ENCODE measurements at places on chromosomes 6 and 20.
A peak's percentile ranks its signal among the peaks of the same experiment; 100 is the strongest.

GRCh38 chr20:37797669-37798175, 103.9 kb downstream of the CTNNBL1 start:
- no peak for DNase-seq

- no peak for DNase-seq
Observed at GRCh38 chr6:107862383-107862782, 38.3 kb upstream of the SCML4 start.

- no peak for DNase-seq
Observed at GRCh38 chr6:53717566-53717965, 52.0 kb upstream of the KLHL31 start.

DNA sequence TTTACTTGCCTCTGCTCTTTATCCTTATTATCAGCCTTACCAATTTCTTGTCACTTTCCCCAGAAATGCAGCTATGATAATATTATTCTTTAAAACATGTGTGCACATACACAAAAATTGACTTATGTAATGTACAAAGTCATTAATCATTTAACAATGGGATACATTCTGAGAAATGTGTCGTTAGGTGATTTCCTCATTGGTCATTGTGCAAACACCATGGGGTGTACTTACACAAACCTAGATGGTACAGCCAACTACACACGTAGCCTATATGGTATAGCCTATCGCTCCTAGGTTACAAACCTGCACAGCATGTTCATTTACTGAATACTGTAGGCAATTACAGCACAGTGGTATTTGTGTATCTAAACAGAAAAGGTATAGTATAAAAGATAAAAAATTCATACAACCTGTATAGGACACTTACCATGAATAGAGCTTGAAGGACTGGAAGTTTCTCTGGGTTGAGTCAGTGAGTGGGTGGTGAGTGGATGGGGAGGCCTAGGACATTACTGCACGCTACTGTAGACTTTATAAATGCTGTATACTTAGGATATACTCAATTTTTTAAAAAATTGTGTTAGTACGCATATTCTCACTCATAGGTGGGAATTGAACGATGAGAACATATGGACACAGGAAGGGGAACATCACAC, 56.9 kb downstream of the HIVEP1 start:
- DNase-seq = no peak

DNA sequence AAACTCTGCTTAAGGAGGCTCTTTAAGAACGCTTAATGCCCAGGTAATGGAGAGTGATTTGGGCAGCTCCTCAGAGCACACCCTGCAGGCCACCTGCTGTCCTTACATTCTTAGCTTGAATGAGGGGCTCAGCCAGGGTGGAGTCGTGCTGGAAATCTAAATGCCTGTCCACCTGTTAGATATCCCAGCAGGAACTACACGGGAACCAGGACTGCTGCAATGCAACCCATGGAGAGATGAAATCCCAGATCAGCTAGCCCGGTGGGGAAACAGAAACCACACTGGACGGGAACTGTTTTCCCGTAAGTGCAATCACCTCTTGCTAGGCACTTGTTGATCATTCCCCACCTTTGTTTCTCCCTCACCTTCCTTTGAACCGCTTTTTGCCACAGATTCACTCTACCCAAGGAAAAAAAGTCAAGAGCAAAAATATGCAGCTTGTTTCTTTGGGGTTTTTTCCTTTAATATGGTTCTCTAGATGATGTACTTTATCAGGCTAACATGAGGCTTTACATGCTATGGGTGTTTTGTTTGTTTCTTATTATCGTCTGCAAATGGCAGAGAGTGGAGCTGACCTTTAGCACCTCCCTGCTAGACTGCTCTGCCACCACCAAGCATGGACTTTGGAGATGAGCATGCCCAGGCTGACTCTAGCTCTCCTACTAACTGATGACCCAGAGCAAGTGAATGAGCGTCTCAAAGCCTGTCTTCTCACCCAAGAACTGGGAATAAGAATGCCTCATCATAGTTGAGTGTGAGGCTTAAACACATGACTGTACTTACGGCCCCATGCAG, 125.9 kb upstream of the TNFAIP3 start:
- DNase-seq = no peak

DNA sequence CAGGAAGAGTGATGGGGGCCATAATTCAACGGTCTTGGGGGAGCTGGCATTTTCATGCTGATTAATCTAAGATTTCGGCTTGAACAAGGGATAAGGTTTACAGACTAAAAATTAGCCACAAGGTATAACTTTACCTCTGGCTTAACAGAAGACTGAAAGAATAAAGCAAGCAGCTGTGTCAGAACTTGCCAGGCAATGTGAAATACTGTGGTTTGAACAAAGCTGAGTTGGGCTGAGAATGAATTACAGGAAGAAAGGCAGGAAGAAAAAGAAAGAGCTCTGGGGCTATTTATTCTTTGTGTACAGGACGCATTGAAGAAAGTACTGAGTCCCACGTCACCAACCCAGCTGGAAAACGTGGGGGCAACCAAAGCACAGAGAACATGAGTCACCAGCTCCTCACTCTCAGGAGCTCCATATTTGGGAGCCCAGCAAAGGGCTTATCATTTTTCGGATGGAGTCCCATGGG, 121.5 kb upstream of the NEDD9 start:
- peak; percentile 67 for DNase-seq

GRCh38 chr6:156598855-156599180, 178.4 kb upstream of the ARID1B start:
- DNase-seq = no peak

DNA sequence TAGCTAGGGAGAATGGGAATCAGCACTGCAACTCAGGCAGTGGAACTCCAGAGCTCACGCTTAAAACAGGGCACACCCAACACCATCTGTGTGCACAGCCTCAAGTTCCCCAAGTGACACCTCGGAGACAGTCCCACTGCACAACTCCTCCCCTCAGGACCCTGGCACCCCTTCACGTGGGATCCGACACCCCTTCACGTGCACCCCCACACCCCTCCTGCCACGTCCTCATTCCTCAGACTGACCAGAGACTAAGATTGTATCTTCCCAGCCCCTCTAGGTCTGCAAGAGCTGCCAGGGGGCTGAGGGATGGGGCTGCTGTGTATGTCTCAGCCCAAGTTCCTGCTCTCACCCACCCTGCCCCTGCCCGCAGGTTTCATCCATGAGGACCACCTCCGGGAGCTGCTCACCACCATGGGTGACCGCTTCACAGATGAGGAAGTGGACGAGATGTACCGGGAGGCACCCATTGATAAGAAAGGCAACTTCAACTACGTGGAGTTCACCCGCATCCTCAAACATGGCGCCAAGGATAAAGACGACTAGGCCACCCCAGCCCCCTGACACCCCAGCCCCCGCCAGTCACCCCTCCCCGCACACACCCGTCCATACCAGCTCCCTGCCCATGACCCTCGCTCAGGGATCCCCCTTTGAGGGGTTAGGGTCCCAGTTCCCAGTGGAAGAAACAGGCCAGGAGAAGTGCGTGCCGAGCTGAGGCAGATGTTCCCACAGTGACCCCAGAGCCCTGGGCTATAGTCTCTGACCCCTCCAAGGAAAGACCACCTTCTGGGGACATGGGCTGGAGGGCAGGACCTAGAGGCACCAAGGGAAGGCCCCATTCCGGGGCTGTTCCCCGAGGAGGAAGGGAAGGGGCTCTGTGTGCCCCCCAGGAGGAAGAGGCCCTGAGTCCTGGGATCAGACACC, 7.6 kb downstream of the MYL9 start:
- no peak for DNase-seq

DNA sequence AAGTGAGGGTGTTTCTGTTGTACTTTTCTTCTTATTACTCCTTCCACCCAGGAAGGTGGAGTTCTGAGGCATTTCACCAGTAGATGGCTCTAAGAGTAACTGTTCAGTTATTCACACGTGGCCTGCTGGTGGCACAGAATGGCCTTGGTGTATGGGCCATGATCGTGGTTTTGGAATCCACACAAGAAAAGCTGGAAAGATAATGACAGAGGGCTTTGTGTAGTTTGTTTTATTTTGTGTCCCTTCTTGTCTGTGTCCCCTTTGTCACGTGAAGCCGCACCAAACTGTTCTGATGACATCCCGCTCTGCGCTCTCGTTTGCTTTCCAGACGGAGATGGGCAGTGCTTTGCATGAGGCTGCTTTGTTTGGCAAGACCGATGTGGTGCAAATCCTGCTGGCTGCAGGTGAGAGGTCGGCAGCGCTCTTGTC, 93.4 kb downstream of the ANKS1A start:
- peak; percentile 79 for DNase-seq

DNA sequence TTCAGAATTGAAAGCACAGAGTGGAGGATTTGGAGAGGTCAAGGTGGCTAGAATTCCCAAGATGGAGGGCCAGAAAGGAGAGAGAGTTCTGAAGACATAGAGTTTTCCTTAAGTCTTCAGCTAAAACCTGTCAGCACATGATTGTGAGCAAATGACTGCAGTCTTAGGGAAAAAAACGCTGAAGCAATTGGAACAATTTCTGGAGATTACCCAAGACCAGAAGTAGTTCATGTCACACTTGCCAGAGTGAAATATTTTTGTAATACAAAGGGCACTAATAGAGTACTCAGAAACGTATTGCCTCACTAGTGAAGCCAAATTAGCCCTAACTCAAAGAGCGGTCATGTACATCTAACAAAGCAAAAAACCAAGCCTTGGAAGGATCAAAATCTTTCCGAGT, 541.3 kb upstream of the MARCKS start:
- DNase-seq = no peak

GRCh38 chr6:107360476-107360875, 98.9 kb downstream of the PDSS2 start:
- no peak for DNase-seq

DNA sequence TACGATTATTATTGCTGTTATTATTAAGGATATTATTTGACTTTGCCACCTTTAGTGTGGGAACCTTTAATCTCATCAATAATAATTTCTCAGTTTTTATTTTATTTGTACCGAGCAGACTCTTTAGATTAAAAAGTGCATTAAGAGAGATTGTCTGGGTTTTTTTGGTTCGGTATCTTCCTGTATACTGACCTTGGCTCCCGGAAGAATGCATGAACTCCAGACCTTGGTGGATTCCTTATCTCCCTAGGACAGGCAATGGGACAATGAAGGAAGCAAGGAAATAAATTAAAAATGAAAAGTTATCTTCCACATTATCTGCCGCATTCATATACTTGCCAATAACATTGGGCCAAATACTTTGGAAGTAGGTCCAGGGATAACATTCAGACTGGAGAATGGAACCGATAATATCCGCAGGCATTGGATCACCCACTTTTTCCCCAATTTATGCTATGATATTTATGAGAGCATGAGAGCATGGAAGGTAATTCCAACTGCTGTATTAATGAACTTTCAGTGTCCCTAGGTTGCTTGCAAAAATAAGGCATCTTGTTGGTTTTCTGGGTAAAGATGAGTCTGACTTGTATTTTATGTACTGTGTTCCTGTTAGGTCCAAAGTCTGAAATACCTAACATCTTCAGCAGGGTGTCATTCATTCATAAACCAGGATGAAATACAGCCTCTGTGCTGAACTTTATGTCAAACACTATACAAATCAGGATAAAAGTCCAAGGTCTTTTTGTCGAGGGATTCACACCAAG, 232.1 kb downstream of the PLCB1 start:
- no peak for DNase-seq

DNA sequence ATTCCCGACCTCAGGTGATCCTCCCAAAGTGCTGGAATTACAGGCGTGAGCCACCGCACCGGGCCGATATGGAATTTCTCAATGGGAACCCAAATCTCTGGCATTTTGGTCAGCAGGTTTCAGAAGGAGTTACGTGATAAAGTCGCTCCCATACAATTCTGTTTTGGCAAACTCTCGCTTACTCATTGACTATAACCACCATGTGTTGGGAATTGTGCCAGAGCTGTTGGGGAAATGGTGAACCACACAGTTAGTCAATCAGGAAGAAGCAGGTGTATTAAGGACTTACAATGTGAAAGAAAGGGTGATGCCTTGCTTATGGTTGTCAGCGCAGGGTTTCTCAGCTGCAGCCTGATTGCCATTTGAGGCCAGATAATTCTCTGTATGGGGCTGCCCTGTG, 410.5 kb downstream of the QKI start:
- DNase-seq = no peak

- no peak for DNase-seq
Observed at GRCh38 chr20:40785346-40785745, 96.3 kb upstream of the MAFB start.

- DNase-seq = no peak
Observed at GRCh38 chr20:50582591-50583234, 72.5 kb downstream of the PTPN1 start.

DNA sequence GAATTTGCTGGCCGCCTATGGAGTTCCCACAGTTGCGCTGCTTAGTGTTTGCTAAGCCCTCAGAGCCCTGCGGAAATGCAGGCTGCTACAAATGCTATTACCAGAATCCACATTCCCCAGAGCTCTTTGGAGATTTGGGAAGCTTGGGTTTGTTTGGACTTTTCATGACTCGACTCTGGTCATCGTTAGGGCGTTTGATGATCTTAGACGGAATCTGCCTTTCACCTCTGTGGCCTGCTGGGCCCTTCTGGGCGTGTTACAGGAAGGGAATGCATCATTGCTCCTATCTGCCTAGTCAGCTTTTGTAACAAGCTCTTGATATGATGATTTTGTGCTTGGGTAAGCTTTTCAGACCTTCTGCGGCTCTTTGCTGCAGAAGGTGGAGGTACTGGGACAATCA, 50.8 kb downstream of the EYA2 start:
- no peak for DNase-seq

GRCh38 chr6:110468731-110469130, 7.7 kb downstream of the SLC22A16 start:
- DNase-seq = no peak

DNA sequence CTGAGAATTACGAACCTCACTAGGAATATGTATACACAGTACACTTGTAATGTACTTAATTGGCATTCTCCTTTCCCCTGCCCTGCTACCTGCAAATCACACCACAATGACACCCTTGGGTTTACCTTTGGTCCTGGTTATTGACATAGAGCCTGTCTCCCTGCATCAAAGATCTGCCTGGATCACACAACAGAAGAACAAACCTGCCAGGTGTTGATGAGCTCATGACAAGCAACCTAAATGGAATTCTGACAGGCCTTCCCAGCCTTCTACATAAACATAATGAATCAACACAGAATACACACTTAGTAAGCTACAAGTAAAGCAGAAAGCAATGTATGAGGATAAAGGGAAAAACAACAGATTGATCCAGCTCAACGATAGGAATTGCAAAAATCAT, 95.6 kb downstream of the HDGFL1 start:
- no peak for DNase-seq

GRCh38 chr6:51261691-51262090, 443.0 kb downstream of the TFAP2B start:
- no peak for DNase-seq

GRCh38 chr20:44349349-44349748, 6.2 kb upstream of the HNF4A start:
- DNase-seq = no peak

DNA sequence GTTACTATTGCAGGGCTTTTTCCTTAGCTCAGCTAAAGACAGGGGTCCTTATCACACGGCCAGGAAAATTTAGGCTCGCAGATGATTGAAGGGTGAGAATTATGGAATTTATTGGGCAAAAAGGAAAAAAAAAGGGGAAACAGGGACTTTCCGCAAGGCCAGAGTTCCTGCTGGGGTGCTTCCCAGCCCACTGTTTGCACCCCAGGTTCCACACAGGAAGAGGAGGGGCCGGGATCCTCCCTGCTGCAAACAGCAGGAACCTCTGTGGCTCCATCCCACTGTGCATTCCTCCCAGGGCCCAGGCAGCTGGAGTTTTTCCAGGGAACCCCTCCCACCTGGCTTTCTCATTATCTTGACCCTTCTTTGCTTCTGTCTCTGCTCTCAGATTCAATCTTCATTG, 35.9 kb upstream of the IL20RA start:
- DNase-seq = no peak
